ENCODE measurements at places on chromosomes 12 and 14. TPM values are rescaled to one million over a fixed set of nuclear protein-coding genes. Genes with fewer than 3 reads are reported as not detected.

Gene SOAT2
- not detected for total RNA-seq

Gene CEBPE
- total RNA-seq, result not detected

Gene DIO2
- total RNA-seq, result 0.53 TPM

Gene GZMB
- not detected for total RNA-seq

Gene OR10G2
- total RNA-seq, result not detected

Gene SMOC1
- 9.7 TPM for total RNA-seq

GRCh38 chr14:63157195-63157594 is 47.0 kb upstream of the RHOJ start:
- no peak for DNase-seq

GRCh38 chr12:27535318-27535717 is 11.3 kb downstream of the PPFIBP1 start:
- no peak for DNase-seq

GRCh38 chr12:75289753-75290152 is 40.4 kb downstream of the CAPS2 start:
- no peak for DNase-seq

DNA sequence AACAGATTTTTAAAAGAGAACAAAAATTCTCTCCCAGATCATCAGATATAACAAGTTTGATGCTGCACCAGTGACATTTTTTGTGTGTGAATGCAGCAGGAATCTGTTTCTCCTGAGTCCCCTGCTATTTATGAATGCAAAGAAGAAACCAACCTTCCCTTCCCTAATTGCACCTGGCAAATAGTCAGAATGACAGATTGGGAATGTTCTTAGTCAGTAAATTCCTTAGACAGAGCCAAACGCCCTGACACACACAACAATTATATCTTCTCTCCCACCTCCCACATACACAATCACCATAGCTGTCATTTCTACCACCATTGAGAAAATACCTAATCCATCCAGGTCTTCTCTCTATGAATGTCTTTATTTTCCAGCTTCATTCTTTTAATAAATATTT is 174.4 kb downstream of the ALG10B start:
- no peak for DNase-seq

DNA sequence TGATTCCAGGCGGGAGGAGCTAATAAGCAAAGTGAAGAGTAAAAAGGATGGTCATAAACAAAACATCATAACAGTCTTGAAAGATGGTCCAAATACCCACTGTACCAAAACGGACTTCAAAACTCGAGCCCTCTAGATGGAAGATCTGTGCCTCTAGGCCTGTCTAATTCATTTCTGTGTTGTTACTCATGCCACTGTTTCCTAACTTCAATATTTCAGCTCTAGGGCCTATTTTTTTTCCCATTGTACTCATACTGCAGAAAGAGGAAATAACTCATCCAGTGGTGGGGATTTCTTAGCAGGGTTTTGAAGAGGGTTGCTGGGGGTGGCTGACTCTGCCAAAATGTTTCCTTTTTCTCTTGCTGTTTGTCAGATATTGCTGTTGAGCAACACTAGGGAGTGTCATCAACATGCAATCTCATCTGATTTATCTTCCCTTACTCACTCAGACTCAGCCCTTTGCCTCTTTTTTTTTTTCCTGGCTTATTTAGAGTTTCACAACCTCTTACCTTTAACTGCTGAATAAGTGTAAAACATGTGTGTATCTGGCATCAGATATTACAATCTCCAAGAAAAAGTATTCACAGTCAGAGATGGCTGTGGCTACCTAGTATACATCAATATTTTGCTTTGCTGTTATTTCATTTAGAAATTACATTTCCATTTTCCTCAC is 189.6 kb downstream of the DUSP6 start:
- DNase-seq, result peak; percentile 87

DNA sequence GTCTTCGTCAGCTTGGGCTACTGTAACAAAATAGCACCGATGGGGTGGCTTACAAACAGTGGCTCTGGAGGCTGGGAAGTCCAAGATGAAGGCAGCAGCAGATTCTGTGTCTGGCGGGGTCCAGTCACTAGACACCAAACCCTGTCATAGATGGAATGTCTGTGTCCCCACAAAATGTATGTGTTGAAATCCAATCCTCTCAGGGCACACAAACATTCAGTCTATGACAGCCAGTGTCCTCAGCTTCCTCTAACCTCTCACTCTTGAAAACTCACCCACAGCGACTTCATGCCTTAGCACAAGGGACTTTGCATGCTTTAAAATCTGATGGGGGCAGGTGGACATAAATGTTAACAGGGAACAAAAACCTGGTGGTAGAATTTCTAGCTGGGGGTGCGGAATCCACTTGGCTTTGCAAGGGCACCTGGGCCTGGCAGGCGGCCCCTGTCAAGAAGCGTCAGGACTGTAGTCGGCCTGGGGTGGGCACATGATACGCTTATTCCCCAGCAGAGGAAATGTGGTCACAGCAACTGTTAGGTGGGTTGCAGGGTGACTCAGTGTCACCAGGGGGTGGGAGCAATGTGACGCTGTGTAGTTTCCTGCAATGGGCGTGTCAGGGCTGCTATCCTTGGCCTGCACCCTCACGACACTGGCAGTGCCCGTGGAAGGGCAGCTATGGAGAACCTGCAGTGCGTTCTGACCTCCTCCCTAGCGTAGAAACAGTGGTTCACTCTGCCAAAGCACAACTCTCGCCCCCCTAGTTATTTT is 17.7 kb downstream of the RIN3 start:
- DNase-seq, result no peak

DNA sequence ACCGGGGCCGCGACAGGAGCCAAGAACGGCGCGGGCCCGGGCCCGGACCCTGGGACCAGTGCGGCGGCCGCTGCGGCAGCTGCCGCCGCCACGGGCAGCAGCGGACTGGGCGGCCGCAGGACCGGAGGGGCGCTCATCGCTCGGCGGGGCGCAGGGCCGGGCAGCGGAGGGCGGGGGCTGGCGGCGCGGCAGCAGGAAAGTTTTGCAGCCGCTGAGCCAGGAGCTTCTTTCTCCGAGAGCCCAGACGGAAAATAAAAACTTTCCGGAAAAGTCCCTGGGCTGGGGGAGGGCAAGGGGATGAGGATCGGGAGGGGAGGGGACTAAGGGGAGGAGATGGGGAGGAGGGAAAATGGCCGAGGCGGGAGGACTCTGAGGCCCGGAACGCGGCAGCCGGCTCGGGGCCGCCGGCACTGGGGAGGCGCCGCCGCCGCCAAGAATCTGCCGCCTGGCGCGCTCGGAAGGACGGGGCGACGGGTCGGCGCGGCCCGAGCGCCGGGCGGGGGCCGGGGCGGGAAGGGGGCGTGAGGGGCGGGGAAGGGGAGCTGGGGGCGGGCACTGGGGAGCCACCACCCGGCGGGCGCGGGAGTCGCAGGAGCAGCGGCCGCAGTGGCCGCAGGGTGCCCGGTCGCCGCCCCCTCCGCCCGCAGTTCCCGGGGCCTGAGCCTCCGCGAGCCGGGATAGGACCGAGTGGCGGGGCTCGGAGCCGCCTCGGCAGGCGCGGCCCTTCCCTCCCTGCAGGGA is at the start of gene PRKD1:
Gene PRKD1, minus strand, starts transcription at position 472 of the 741 bp plus-strand sequence.
- peak; percentile 60 for DNase-seq

DNA sequence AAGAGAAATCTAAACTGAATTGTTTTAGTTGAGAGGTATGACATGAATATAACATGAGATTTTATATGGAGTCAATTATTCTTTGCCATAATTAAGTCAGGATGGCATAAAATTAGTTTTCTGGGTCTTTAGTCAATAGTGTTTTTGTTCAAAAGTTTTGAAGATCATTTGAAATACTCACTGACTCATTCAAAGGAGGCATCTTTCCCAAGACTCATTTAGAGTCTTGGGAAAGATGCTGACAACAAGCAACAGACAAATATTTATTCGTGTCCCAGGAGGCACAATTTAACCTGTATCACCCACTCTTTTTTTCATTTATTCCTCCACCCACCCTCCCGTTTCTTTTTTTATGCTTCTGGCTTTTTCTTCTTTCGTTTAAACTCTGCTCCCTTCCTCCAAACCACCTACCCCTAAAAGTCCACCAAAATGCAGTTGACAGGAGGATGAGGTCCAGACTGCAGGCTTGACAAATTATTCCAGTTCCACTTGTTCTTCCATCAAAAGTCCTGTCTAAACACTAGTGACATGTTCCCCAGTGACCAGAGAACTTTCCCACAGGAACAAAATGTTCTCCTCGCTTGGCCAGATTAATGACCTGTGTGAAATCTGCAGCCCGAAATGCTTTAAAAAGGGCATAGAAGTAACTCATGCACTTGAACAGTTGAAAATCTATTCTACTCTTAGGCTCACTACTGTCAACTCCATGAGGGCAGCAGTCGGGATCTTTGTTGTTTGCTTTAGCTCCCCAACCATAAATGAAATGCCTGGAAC is 43.3 kb upstream of the CSRP2 start:
- no peak for DNase-seq

GRCh38 chr12:27344246-27344645 is 11.6 kb downstream of the BMAL2 start:
- DNase-seq, result no peak

GRCh38 chr14:32259368-32260013 is 56.4 kb upstream of the RNU6-8 start:
- DNase-seq, result peak; percentile 21

- no peak for DNase-seq
These were observed 75.7 kb downstream of the PITPNM2 start for GRCh38 chr12:123075087-123075645.

- DNase-seq, result no peak
These were observed 925.1 kb upstream of the ATXN7L3B start for GRCh38 chr12:73612551-73612950.

DNA sequence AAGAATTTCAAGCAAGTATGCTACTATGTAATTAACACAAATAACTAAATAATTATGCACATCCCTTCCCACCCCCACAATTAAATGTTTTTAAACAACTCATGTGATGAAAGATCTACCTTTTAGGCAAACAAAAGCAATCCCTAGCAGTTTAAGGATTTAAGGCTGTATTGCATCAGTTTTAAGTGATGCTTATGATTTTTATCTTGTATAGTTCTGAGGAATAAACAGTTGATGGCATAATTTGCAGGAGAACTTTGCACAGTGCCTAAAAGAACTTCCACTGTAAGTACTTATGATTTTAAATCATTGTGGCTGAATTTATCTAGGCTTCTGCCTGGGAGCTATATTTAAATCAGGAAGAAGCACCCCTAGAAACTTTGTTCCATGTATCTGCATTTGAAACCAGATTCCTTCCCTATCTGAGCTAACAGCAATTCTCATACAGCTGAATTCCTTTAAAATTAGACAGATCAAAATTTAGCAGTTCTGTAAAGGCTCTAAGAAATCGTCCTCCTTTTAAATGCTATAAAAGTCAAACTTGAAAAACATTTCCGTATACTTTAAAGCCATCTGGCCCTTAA is 388.6 kb downstream of the BCAT1 start:
- DNase-seq, result no peak

DNA sequence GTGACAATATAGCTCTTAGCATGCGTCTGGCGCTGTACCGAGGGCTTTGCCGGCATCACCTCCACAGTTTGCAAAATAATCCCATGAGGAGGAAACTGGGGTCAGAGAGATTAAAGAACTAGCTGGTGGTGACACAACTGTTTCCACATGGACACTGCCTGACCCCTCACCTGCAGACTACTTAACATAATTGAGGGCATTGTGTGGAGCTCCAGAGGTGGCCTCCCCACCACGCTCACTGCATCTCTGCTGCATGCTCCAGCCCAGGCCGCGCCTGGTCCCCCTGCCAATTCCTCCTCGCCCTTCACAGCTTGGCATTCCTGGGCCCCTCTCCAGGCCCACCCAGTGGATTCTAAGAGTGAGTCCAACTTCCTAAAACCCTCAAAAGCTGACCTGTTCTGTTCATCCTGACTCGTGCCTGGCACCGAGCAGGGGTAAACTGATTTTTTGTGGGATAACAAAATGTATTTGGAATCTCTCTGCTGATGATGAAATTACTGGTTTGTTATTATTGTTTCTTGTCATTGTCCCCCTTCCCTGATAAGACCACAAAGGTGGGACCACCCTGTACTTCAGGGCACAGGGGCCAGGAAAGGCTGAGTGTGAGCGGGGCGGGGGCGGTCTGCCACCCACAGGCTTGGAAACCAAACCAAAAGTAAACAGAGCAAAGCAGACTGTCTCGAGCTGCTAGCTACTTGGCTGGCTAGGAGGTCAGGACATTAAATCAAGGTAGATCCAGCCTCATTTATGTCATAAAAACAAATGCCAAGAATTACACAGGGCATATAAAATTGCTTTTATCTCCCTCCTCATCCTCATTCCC is 40.6 kb downstream of the CHGA start:
- DNase-seq, result peak; percentile 44

GRCh38 chr12:108642269-108642870 is 8.7 kb upstream of the SELPLG start:
- DNase-seq, result no peak

DNA sequence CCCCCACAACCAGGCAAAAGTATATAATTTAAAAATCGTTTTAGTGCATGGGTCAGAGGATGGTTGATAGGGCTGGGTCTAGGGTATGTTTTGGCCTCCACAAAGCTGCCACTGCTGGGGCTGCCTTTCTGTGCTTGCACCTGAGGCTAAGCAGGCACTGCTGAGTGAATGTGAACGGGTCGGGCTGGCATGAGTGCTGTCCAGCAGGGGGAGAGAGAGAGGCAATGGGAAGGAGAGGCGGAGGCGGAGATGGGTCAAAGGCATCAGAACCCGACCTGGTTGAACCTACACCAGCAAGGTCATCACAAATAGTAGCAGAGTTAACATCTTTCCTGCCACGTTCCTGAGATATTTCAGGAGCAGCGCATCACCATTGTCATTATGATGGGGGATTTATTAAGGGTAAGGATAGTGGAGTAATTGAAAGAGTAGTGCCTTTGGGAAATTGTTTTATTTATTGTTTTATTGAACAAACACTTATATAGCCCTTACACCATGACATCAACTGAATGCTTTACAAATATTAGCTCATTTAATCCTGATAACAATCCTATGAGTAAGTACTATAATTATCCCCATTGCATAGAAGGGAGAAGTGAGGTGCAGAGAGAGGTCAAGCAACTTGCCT is 5.8 kb upstream of the NRXN3 start:
- peak; percentile 18 for DNase-seq

GRCh38 chr14:91342206-91342760 is 75.3 kb downstream of the CCDC88C start:
- no peak for DNase-seq

DNA sequence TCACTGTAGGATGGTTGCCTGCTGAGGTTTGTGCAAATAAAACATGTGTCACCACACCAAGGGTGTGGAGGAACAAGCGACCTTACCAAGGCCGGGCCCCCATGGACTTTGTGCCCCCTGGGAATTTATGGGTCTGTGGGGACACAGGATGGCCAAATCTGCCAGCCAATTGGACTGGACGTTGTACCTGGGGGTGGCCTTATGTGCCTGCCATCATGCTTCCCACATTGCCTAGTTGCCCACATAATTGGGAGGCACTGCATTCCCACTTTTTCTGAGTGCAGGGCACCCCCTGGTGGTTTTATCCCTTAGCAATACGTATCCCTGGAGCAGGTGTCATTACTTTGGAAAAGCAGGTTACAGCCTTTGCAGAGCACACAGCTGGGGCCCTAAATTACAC is 92.6 kb upstream of the TMPO start:
- no peak for DNase-seq
